ENCODE measurements at places on chromosomes 13 and 19. TPM values are rescaled to one million over a fixed set of nuclear protein-coding genes. Genes with fewer than 3 reads are reported as not detected.

DIRAS1 gene
- total RNA-seq, result not detected

FGF21 gene
- not detected for total RNA-seq

PCDH9 gene
- 0.30 TPM for total RNA-seq

ATP4A gene
- total RNA-seq, result not detected

JOSD2 gene
- 35.7 TPM for total RNA-seq

ZNF433 gene
- 0.33 TPM for total RNA-seq

NFIC gene
- total RNA-seq, result 14.2 TPM

LGALS14 gene
- total RNA-seq, result not detected

AMER2 gene
- not detected for total RNA-seq
